ENCODE measurements at places on chromosomes 7 and 10. TPM values are rescaled to one million over a fixed set of nuclear protein-coding genes. Genes with fewer than 3 reads are reported as not detected.

MORN4 gene
- 1.3 TPM for total RNA-seq

NODAL gene
- total RNA-seq: not detected

CYP3A7 gene
- 0.34 TPM for total RNA-seq

POLR2J2 gene
- total RNA-seq: 11.9 TPM

CPED1 gene
- total RNA-seq: 3.4 TPM

GATAD1 gene
- total RNA-seq: 29.7 TPM

FAM13C gene
- 1.8 TPM for total RNA-seq

MOGAT3 gene
- 43.1 TPM for total RNA-seq

ARHGAP22 gene
- total RNA-seq: 1.9 TPM

FAS gene
- 54.1 TPM for total RNA-seq

HSPA12A gene
- 7.2 TPM for total RNA-seq

ATP6V1F gene
- 65.8 TPM for total RNA-seq

CLDN3 gene
- total RNA-seq: 566 TPM

PYROXD2 gene
- total RNA-seq: 6.0 TPM

GRM8 gene
- total RNA-seq: 5.1 TPM

OR13A1 gene
- total RNA-seq: not detected

STK17A gene
- 16.7 TPM for total RNA-seq

DCLRE1A gene
- 4.9 TPM for total RNA-seq

ELFN1 gene
- 0.25 TPM for total RNA-seq

All from left colon (tissue), 2 donors.